ENCODE measurements at places on chromosomes 16 and 17. TPM values are rescaled to one million over a fixed set of nuclear protein-coding genes. Genes with fewer than 3 reads are reported as not detected.

The PITPNM3 gene
- 59.1 TPM for total RNA-seq

The PRR15L gene
- total RNA-seq, result 4.5 TPM

The SLFN14 gene
- total RNA-seq, result not detected

The SDK2 gene
- 4.4 TPM for total RNA-seq

The RGS11 gene
- 0.14 TPM for total RNA-seq

The PRR29 gene
- not detected for total RNA-seq

The KRT31 gene
- 0.34 TPM for total RNA-seq

The IGSF6 gene
- 0.07 TPM for total RNA-seq

The SPIRE2 gene
- total RNA-seq, result 2.9 TPM

The PERCC1 gene
- not detected for total RNA-seq

The SLC6A4 gene
- total RNA-seq, result 0.34 TPM

The MED9 gene
- 7.9 TPM for total RNA-seq

The NDRG4 gene
- 12.1 TPM for total RNA-seq

The SPNS2 gene
- total RNA-seq, result 14.7 TPM

The ZCCHC14 gene
- total RNA-seq, result 4.4 TPM

The VMO1 gene
- 1.00 TPM for total RNA-seq
